Astrocyte (in vitro differentiated cells and primary cell): ENCODE measurements at places on chromosomes 7 and 10. TPM values are rescaled to one million over a fixed set of nuclear protein-coding genes. Genes with fewer than 3 reads are reported as not detected.

- DNase-seq, result peak; percentile 1
Observed at GRCh38 chr7:21383227-21384220, 44.4 kb upstream of the SP4 start.

- DNase-seq, result peak; percentile 16
Observed at GRCh38 chr7:117809958-117810357, 63.3 kb downstream of the CTTNBP2 start.

DNA sequence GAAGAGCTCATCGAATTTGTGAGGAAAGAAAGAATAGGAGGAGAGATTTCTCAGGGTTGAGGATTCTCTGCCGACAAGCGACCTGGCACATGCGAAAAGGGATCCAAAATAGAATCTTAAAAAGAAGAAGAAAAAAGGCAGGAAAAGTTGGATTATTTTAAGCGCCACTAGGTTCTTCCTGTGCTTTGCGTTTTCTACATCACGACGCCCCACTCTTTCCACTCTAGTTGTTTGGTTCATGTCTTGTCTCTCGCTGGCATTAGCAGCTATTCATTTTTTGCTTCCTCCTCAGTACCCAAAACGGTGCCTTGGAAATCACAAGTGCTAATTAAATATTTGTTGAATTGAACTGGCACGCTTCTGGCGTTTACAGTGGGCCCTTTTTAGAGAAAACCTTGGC, 674 bp upstream of the FRA10AC1 start:
- peak; percentile 2 for DNase-seq

DNA sequence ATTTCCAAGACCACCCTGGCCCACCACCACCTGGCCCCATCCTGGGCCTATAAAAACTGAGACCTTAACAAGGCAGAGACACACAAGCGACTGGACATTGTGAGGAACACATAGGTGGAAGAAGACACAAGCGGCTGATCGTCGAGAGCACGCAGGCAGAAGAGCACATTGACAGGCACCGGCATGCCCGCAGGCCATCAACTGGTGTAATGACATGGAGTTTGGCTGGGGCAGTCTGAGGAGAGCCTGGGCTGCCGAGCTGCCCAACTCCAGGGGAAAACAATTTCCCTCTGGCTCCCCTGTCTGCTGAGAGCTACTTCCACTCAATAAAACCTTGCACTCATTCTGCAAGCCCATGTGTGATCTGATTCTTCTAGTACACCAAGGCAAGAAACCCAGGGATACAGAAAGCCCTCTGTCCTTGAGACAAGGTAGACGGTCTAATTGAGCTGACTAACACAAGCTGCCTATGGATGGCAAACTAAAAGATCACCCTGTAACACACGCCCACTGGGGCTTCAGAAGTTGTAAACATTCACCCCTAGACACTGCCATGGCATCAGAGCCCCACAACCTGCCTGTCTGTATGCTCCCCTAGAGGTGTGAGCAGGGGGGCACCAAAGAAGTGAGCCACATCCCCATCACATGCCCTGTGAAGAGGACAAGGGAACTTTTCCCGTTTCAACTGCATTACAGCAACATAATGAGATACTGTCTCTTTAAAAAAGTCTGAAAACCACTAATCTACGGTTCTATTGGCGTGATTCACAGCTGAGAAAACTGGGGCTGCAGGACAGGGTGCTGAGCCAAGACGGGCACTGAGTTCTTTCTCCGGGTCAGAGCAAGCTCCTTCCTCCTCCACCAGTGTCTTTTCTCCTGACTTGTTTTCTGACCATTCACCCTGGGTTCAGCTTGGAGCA, 18.5 kb upstream of the TNS3 start:
- DNase-seq, result peak; percentile 79

Gene MINDY4
- 3.8 and 4.1 TPM in 2 replicates for total RNA-seq

Gene TCF7L2
- total RNA-seq, result 52.1 and 52.4 TPM in 2 replicates
